ENCODE measurements at places on chromosomes 3 and 15. TPM values are rescaled to one million over a fixed set of nuclear protein-coding genes. Genes with fewer than 3 reads are reported as not detected.
A peak's percentile ranks its signal among the peaks of the same experiment; 100 is the strongest.

Gene ARL14
- total RNA-seq = not detected

DNA sequence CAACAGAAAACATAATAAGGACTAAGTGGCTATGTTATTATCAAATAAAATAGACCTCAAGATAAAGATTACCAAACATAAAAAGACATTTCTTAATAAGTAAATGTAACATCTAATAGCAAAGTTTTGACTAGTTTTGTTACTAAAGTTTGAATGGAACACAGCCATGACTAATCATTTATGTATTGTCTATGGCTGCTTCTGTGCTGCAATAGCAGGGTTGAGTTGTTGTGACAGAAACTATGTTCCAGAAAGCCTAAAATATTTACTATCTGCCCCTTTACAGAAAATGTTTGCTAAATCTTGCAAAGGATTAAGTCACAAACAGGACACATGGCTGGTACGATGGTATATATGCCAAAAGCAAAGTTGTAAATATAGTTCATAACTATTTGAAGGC is 37.9 kb upstream of the MYH15 start:
- no peaks in the 10 kb centered on the region for H3K4me1 ChIP-seq
- H3K36me3 ChIP-seq = no peaks in the 10 kb centered on the region
- H3K4me3 ChIP-seq = no peak overlapping the region
- no peak for DNase-seq

Gene CP
- total RNA-seq = 46.9 TPM

DNA sequence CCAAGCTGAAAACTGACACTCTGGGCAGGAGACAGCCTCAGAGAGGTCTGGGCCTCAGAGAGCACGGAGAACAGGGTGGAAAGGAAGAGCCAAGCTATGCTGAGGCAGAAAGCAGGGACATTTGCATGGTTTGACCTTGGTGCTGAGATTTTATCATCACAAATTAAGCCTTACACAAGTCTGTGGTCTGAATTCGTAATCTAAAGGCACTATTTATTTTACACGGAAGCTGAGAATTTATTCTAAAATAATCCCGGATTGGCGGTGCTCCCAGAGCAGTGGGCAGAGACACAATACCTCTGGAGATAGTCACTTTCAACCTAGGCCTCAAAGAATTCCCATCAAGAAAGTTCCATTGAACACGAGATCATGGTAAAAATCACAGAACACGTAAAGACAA is 47.5 kb downstream of the CFAP92 start:
- no peak for DNase-seq
- no peaks in the 10 kb centered on the region for H3K4me1 ChIP-seq
- no peak overlapping the region for H3K27ac ChIP-seq
- H3K27me3 ChIP-seq = no peaks in the 10 kb centered on the region
- no peak overlapping the region for H3K4me3 ChIP-seq
- no peaks in the 10 kb centered on the region for H3K36me3 ChIP-seq

DNA sequence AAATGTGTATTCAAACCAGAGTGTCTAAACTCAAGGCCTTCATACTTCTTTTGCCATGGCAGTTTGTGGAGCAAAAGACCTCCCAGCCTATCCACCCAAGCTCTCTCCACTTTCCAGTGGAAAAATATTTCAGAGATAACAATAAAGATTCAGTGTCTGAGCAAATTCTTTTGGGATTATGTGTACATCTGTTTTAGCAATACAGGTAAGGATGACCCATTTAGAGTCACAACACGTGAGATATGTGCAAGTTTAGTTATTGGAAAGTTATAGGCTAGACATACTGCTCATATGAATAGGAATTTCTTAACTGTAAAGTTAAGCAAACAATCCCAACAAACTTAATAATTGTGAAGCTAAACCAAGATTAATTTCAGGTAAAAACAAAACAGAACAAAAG is 174.5 kb upstream of the LRIG1 start:
- H3K4me1 ChIP-seq = no peaks in the 10 kb centered on the region

Gene SLC33A1
- total RNA-seq = 54.2 TPM

- H3K36me3 ChIP-seq = no peaks in the 10 kb centered on the region
- no peaks in the 10 kb centered on the region for H3K4me1 ChIP-seq
- no peaks in the 10 kb centered on the region for H3K27me3 ChIP-seq
- no peak overlapping the region for H3K27ac ChIP-seq
Observed at GRCh38 chr3:187969581-187969950, 184.4 kb upstream of the LPP start.

DNA sequence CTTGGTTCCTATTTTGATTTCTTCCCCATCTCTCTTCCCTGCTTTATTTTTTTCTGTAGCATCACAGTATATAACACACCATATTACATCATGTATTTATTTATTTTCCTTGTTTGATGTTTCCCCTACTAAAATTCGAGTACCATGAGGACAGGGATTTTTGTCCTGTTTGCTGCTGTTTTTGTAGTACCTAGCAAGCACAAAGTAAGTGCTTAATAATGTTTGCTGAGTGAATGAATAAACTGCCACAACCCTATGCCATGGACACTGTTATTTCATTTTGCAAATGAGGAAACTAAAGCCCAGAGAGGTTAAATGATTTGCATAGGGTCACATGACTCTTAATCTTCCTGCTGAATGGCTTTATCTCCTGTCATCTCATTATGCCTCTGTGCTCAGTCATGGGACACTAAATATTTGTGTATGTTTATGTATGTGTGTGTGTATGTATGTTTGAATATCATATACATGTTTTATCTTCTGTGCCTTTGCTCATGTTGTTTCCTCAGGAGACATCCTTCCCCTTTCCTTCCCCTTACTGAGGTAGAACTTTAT is 26.1 kb upstream of the MGA start:
- no peak overlapping the region for H3K4me3 ChIP-seq
- DNase-seq = no peak

Gene GNAT1
- not detected for total RNA-seq

Gene PARP14
- 67.5 TPM for total RNA-seq

- H3K4me1 ChIP-seq = peaks cover 8% of the 10 kb centered on the region
- H3K36me3 ChIP-seq = no peaks in the 10 kb centered on the region
- H3K27me3 ChIP-seq = no peaks in the 10 kb centered on the region
- DNase-seq = no peak
Observed at GRCh38 chr15:41304149-41304770, 28.1 kb downstream of the OIP5 start.

Gene DUOXA1
- 146 TPM for total RNA-seq

DNA sequence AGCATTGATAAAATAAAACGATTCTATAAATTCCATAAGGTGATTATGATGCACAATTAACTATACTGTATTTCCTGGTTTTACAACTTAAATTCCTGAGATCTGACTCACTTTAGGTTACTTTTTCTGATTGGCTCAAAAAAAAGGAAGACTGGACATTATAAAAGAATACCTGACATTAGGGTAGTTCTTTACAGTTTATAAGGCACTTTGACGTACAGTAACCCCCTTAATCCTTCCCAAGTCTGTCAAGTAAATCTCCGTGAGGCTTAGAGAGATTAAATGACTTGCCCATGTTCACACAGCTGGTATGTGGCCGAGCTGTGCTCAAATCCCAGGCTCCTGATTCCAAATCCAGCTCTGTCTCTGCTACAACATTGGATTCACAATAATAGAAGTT is 1.0 kb upstream of the SLTM start:
- DNase-seq = no peak
- no peak overlapping the region for H3K27ac ChIP-seq
- no peak overlapping the region for H3K4me3 ChIP-seq

Gene IL17RE
- 6.6 TPM for total RNA-seq

- H3K4me1 ChIP-seq = no peaks in the 10 kb centered on the region
- no peak overlapping the region for H3K4me3 ChIP-seq
- peaks cover 13% of the 10 kb centered on the region for H3K36me3 ChIP-seq
- DNase-seq = peak; percentile 27
- no peak overlapping the region for H3K27ac ChIP-seq
- H3K27me3 ChIP-seq = no peaks in the 10 kb centered on the region
Observed at GRCh38 chr3:119380697-119381096, 82.7 kb downstream of the TMEM39A start.

DNA sequence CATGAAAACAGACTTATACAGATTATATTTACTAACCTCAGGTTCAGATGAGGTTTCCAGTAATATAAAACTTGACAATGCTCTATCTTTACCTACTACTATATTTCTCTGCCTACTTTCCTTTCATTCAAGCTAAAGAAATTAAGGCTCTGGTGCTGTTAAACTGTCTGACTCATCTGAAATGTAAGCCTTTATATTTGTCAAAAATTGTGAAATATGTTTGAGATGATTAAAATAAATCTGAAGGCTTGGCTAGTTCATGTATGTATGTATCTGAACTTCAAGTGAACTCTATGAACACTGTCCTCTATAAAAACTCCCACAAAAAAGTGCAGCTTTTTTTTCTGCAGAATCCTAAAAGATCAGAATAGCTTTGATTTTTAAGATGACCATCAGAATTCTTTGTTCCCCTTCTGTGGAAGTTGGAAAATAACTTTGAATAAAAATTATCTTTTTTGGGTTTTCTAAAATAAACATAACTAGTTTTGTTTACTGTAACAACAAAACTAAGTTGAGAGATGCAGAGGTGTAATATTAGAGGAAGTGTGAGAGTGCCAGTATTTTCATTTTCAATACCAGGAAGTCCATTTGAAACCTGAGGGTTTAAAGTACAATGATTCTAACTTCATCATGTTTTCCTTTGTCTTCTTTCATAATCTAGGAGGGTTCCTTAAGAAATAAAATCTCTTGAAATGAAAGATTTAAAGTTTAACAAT is 42.2 kb downstream of the ILDR1 start:
- H3K4me1 ChIP-seq = no peaks in the 10 kb centered on the region
- no peaks in the 10 kb centered on the region for H3K36me3 ChIP-seq
- H3K27me3 ChIP-seq = no peaks in the 10 kb centered on the region
- H3K4me3 ChIP-seq = no peak overlapping the region
- H3K27ac ChIP-seq = no peak overlapping the region
- no peak for DNase-seq

Gene KNL1
- 0.78 TPM for total RNA-seq

GRCh38 chr3:157436583-157437291 is at the start of gene PTX3:
Gene PTX3, plus strand, starts transcription at chr3:157436850. Its CDS starts 84 bp downstream, at chr3:157436934.
- H3K4me1 ChIP-seq = peaks cover 7% of the 10 kb centered on the region
- peak within 1 kb of the TSS; percentile 27 for H3K4me3 ChIP-seq
- H3K36me3 ChIP-seq = no peaks in the 10 kb centered on the region
- no peaks in the 10 kb centered on the region for H3K27me3 ChIP-seq

DNA sequence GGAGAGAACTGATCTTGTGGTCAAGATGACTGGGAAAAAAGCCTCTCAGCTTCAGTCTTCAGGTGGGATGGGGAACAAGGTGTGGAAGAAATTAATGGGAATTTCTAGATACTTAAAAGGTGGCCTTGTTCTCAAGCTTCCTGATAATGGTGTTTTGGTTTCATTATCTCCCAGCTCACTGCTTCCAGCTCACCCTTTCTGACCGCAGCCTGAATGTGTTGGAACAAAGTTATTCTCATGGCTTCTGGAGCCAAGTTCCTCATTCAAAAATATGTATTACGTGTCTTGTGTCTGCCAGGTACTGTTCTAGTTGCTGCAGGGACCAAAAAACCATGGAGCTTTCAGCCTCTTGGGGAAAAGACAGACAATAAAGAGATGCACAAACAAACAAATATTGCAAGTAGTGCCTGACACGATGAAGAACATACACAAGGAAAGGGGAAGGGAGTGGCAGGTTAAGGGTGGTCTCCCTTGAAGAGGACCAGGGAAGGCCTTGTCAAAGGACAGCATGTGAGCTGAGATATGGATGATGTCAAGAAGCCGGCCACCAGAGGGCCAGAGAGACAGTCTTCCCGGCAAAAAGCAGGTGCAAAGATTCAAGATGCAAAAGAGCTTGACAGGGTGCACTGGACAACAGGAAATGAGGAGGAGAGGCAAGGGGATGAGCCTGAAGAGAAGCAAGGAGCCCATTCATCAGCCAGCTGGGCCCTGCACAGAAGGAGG is 35.5 kb downstream of the ARRDC4 start:
- no peaks in the 10 kb centered on the region for H3K27me3 ChIP-seq
- peak; percentile 10 for DNase-seq
- H3K27ac ChIP-seq = no peak overlapping the region
- no peak overlapping the region for H3K4me3 ChIP-seq

DNA sequence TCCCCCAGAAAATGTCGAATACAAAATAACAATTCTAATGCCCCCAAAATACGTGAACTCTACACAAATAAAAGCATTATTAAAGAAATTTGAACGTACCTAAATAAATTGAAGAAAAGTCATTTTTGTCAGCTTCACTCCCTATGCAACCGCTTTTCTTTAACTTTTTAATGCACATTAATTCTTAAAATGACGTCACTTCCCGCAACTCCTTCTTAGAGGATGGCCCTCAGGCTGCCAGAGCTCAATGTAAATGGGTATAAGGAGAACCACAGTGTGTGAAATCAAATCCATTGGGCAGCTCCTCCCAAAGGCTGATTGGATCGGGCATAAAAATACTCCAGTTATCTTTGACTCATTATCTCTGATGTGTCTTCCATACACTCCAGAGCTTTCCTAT is 736.9 kb downstream of the GBE1 start:
- no peak overlapping the region for H3K27ac ChIP-seq
- no peak overlapping the region for H3K4me3 ChIP-seq
- no peaks in the 10 kb centered on the region for H3K27me3 ChIP-seq
- no peak for DNase-seq
- H3K36me3 ChIP-seq = no peaks in the 10 kb centered on the region
- H3K4me1 ChIP-seq = no peaks in the 10 kb centered on the region

DNA sequence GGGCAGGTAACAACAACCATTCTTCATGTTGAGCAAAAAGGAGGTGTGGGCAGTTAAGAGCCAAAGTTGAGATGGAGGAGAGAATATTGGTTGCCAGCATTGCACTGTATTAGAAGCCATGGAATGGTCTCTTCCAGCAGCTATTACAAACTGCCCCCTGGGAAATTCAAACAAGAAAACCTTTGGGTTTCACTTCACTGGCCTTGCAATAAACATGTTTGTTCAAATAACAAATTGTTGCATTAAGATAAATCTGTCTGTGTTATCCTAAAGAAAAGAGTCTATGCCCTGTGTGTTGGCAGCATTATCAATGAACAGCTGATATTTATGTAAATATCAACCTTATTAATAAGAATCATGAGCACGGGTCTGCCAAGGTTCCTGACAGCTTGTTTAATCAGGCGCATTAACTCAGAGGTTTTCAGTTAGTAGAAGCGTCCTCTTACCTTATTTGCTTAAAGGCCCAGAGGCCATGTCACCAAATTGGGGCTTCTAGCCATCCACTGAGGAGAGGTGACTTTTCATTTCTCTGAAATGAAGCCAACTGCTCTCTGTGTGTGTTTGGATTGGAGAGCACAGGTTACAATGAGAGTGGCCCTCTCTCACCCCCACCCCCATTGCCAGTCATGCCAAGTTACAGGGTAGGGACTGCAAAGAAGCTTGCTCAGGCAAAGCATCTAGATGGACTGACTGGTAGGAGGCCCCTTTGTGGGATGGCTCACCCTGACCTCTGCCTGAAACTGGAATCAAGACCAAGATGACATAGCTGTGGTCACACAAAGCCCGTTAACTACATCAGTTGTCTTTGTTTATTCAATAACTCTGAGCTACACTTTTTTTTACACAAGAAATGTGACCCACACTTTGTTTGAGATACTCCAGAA is 10.5 kb downstream of the FILIP1L start:
- no peaks in the 10 kb centered on the region for H3K27me3 ChIP-seq
- H3K36me3 ChIP-seq = no peaks in the 10 kb centered on the region
- peak overlapping the region; percentile 87 for H3K27ac ChIP-seq

- peaks cover 8% of the 10 kb centered on the region for H3K4me1 ChIP-seq
- no peak overlapping the region for H3K27ac ChIP-seq
- no peak for DNase-seq
- no peak overlapping the region for H3K4me3 ChIP-seq
Observed at GRCh38 chr15:81336568-81336967, 12.6 kb upstream of the STARD5 start.
